ENCODE measurements at places on chromosomes 1 and 21.

- DNase-seq, result no peak
Observed at GRCh38 chr1:4214826-4215225, 314.8 kb upstream of the C1orf174 start.

DNA sequence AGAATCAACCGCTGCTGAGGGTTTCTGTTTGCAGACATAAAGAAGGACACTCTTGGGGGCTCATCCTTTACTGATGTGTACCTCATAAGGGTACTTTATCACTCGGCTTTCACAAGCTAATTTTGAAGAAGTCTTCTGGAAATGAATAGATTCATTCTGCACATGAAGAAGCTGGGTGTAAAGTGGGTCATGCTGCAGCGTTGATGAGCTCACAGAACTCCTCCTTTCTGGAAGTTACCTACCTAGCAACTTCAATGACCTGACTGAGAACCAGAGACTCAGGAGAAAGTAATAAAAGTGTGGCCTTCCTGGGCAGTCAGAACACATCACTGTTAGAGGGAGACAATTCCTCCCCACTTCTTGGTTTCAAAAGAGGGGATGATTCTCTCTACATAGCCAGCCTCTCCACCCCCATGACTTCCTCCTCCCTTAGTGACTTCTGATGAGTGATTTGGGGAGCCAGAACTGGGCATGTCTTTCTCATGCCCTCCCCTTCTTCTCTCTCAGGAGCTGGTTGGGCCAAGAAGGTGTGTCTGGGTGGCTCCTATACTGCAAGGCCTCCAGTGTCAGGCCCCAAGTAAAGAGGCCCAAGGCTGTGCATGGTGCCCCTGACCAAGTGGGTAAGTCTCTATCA is 27.0 kb downstream of the PCNX2 start:
- DNase-seq, result no peak

GRCh38 chr1:42946120-42946898 is 12.4 kb downstream of the SLC2A1 start:
- DNase-seq, result no peak

- no peak for DNase-seq
Observed at GRCh38 chr1:15477646-15478212, 1.8 kb downstream of the CELA2B start.

DNA sequence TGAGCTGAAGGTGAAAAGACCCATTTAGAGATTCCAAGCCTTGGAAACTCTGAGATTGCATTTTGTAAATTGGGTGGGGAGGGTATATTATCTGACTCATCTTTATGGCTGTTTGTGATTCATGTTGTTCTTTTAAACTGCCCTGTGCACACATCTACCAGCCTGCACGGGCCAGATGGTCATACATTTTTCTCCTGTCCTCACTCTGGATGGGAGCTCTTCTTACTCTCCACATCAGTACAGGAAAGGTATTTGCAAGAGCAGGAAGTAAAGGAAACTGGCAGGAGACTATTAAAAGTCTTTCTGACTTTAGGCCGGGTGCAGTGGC is 14.3 kb upstream of the NMNAT2 start:
- no peak for DNase-seq

DNA sequence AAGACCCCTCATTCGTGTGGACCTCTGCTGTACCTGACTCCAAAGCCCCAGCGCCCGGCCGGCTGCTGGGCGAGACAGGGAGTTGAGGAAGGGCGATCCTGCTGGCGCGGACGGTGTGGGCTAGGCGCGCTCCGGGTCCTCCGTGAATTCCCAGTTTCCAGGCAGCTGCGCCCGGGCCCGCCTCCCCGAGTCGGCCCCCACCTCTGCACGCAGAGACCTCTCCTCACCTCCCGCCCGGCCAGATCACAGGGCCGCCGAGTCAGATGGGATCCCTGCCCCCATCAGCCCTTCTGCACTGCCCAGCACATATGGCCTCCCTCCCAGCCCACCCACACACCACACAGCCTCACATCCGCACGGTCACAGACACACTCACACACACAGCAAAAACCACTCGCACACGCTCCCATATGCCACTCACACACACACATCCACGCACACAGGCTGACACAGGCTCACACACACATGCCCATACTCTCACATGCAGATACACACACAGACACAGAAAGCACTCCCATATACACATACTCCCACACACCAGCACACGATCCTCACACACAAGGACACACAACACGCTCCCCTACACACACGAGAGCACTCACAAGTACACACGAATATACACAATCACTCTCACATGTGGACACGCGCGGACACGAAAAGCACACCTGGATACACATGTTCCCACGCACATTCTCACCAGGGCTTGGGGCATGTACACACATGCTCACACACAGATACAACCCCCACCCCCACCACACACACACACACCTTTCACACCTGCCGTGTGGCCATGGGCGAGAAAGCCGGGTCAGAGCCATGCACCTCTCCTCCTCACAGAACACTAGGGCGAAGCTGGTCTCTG is 7.2 kb upstream of the GUCA2B start:
- no peak for DNase-seq

- DNase-seq, result no peak
Observed at GRCh38 chr1:80656641-80657040, 1144.1 kb upstream of the ADGRL2 start.

DNA sequence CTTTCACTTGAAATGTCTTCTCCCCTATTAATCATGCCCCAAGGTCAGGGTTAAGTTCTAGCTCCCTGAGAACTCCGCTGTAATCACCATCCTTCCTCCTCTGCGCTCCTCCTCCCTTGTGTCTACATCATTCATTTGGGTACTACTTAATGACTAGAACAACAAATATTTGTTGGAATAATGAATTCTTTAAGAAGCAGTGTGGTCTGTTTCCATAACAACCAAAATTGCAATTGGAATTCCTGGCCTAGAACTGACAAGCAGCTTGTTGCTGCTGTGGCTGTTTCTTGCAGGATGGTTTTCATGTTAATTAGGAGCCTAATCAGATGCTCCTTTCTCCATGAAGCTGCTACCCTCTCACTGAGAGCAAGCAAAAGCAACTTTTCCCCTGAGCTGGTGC is 192.5 kb downstream of the ZZZ3 start:
- DNase-seq, result no peak

DNA sequence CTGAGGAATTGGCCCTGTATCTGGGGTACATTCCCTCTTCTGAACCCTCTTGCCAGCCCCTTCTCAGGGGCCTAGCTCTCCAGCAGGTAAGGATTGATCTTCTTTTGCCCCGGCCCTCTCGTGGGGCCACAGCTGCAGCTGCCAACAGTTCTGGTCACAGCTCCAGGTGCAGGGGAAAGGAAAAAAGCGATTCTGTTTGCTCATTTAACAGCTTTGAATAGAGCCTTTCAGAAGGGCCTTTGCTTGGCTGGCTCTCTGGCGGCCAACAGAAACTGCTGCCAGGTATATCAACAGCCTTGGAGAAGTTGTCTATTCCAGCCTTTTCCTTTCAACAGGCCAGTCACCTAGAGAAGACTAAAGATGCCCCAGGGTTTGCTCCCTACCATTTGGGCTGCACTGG is 16.1 kb upstream of the FMOD start:
- DNase-seq, result no peak

DNA sequence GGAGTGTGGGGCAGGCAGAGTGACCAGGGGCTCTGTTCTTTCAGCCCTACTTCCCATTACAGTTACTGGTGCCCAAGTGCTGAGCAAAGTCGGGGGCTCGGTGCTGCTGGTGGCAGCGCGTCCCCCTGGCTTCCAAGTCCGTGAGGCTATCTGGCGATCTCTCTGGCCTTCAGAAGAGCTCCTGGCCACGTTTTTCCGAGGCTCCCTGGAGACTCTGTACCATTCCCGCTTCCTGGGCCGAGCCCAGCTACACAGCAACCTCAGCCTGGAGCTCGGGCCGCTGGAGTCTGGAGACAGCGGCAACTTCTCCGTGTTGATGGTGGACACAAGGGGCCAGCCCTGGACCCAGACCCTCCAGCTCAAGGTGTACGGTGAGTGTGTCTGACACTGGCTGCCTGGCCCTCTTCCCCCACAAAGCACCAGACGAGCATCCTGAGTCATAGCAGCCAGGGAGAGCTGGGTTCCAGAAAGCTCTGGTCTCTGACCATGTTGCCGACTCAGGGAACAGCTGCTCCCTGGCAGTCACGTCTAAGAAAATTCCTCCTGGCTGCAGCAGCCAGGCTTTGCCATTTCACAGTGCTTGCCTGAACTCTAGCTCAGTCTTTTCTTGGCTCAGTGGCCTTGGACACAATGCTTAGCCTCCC is 3.3 kb downstream of the SLAMF8 start:
- no peak for DNase-seq

DNA sequence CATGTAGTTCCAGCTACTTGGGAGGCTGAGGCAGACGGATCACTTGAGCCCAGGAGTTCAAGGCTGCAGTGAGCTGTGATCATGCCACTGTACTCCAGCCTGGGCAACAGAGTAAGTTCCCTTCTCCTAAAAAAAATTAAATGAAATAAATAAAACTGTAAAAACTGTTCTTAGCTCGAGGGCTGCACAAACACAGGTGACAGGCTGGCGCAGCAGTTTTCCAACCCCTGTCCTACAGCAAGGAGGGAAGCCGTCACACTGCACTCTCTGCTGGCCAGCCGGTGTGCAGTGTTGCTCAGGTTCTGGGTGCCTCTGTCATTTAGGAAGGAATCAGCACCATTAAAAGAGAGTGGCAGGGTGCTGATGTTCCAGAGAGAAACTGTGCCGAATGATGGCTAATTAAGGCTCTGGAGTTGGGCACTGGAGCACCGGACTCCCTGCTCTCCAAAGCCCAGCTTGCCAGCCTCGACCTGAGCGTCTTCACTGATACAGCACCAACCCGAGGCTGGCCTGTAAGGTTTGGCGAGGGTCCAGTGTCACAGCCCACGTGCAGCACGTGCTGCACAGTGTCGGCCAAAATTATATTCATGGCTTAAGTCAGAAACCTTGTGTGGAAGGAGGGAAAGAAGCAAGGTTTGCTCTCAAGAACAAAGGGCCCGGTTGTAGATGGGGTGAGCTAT is 26.4 kb upstream of the KCNAB2 start:
- no peak for DNase-seq

DNA sequence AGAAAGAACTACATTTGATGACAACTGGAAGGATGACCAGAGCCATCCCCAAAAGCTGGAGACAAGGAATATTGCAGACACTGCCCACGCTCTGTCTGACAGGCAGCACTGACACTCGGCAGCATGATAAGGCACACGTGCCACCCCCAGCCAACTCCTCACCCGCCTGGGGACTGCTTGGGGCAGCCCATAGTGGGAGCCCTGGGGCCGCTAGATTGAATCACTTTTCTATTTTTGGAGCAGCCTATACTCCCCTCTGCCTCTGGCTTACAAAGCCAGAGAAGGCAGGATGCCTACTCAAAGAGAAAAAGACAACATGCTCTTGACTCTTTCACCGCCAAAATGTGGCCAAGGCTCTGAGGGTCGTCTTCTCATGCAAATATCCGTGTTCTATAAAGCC is 1.3 kb downstream of the SMG5 start:
- DNase-seq, result no peak

GRCh38 chr21:45493401-45494001 is 48.7 kb downstream of the SLC19A1 start:
- DNase-seq, result no peak

GRCh38 chr1:98410082-98410481 is 251.4 kb upstream of the SNX7 start:
- DNase-seq, result no peak

DNA sequence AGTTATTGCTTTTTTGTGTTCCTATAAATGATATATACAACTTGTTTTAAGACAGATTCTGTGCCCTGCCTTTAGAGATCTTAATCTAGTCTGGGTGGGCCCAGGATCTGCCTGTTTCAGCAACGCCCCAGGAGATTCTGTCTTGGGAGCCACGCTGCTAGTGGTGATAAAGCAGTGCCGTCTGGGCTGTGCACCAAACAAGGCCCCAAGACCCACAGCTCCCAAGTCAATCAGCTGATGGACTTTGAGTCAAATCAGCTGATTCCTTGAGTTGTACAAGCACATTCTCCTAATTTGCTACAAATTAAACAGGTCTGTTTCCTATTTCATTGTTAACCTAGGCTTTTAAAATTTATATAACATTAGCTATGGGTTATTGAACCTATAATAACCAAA is 15.7 kb upstream of the SLC44A3 start:
- no peak for DNase-seq

- DNase-seq, result no peak
Observed at GRCh38 chr1:29551123-29551936, 315.0 kb downstream of the PTPRU start.

DNA sequence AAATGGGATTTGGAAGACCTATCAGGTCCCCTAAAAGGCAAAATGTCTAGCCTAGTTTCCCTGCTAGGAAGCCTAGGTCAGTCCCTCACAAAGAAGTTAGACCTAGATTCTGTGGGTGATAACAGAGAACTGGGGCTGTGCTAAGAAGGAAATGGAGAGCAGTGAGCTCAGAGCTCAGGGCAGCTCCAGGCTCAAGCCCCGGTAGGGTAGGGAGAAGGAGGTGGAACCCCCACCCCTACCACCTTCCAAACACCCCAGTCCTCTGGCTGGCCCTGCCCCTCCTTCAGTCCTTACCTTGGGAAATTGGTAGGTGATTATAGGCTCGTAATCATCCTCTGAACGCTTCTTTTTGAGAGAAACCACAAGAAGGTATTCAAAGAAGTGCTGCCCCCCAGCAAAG is 1.1 kb downstream of the DENND2D start:
- no peak for DNase-seq

GRCh38 chr1:14928412-14928811 is 225.1 kb upstream of the TMEM51 start:
- DNase-seq, result no peak

- DNase-seq, result no peak
Observed at GRCh38 chr1:193831465-193831864, 645.1 kb upstream of the B3GALT2 start.

DNA sequence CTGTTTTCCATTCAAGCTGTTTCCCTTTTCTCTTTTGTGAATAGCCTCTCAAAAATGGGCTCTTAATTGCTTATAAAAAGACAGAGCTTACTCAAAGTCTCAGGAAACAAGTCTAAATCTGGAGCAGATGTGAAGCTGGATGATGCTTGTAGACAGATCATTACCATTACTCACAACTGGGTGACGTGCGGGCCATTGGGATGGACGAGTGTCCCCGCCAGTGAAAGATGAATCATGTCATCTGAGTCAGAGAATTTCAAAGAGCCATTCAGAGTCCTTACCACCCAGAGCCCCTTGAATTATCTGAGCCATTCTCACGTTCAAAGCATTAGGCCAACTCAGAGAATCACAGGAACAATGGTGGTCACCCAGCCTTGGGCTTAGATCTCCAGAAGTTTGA is 134.6 kb downstream of the HUNK start:
- no peak for DNase-seq

DNA sequence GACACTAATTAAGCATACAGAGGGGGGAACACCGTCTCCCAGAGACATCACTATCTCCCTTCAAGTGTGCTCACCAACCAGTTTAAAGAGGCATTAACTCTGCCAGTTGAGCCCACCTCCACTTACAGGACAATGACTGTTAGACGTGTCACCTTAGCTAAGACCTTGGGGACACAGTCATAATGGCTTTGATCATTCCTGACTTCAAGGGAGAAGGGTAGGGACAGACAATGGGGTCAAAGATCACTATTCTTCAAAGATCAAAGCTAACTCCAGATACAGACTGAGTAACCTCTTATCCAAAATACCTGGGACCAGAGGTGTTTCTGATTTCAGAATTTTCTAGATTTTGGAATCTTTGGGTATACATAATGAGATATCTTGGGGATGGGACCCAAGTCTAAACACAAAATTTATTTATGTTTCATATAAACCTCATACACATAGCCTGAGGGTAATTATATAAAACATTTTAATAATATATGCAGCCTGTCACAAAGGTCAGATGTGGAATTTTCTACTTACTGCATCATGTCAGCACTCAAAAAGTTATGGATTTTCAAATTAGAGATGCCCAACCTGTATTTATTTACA is 246.1 kb downstream of the SLC45A1 start:
- DNase-seq, result no peak

All from activated CD8-positive, alpha-beta memory T cell treated with anti-CD3 and anti-CD28 coated beads for 1 hour (primary cell).